Stimulated activated CD8-positive, alpha-beta memory T cell treated with anti-CD3 and anti-CD28 coated beads, Interleukin-2, amount 100 ng/mL, for 1 hour (primary cell): ENCODE measurements at places on chromosomes 16 and 17.

DNA sequence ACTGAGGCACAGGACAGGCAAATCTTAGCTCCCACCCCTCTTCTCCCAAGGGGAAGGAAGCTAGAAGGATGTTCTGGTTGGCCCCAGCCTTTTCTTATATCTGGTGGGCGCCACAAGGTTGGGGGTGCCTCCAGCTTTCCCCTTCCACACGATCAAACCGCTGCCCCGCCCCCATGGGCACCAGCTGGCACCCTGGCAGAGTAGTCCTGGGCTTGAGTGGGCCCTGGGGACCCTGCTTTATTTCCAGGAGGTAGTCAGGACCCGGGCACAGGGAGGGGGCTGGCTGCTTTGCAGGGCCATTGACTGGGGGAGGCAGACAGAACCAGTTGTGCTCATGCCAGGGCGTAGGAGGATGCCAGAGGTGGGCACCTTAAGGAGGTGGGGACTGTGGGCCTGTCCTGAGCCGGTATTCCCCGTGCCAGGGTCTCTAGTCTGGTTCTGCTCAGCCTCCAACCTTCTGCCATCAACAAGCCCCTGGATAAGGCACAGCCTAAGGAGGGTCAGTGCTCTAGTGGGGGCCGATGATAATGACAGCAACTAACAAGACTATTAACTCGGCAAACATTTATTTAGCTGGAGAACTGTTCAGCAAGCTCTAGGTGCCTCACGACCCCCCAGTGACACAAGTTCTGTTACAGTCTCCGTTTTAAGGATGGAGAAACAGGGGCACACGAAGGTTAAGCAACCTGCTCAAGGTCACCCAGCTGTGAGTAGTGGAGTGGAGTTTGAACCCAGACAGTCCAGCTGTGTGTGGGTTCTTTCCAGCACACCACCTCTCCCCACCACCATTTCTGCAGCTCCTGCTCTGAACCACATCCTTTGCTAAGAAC is 7.6 kb upstream of the PPP1R1B start:
- DNase-seq, result no peak

DNA sequence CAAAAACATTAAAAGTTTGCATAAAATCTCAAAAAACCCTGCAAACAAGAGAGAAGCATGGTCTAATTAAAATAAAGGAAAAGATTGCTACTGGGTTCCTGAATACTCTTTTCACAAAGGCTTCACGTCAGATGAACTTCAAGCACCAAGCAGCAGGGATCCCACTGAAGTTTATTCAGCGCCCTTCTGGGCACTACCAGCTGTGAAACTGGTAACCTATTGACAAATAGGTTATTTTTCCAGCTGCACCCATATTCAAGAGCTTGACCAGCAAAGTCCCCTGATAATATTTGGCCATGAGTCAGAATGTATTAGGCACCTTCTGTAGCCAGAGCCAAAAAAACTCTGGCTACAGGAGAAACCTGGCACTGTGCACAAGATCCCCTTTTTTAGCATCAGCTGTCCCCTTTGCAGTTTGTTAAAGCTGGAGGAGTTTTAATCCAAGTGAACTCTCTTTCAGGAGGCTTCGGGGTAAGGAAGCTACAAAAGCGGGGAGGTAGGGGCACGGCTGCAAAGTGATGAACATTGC is 60.3 kb downstream of the GRIN2A start:
- DNase-seq, result no peak

DNA sequence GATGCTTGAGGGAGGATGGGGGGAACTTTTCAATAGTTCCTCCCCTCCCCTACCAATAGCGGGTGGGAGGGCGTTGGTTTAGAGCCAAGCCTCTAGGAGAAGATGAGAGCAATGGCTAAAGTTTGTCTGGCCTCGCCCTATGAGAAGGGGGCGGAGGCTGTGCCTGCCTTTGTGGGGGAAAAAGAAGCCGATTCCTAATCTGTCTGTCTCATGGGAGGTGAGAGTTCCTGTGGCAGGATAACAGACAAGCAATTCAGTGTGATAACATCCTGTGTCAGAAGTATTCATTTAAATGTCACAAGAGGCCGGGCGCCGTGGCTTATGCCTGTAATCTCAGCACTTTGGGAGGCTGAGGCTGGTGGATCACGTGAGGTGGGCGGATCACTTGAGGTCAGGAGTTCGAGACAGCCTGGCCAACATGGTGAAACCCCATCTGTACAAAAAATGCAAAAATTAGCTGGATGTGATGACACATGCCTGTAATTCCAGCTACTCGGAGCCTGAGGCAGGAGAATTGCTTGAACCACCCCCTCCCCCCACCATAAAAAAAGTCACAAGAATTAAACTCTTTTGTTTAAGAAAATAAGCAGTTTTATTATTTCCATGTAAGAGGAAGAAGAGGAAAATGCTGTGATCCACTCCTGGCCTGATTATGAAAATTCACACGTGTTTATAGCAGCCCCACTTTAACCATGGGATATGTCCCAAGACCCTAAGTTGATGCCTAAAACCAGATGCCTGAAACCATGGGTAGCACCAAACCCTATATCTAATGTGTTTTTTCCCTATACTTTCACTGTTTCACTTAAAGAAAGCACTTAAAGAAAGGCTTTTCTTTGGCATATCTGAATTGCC is 1.7 kb downstream of the SLFN5 start:
- DNase-seq, result peak; percentile 65

GRCh38 chr17:55448681-55449080 is 27.0 kb upstream of the MMD start:
- DNase-seq, result no peak

- no peak for DNase-seq
Observed at GRCh38 chr16:82083710-82084353, 48.8 kb downstream of the HSD17B2 start.

- no peak for DNase-seq
Observed at GRCh38 chr17:79831265-79832217, 7.7 kb downstream of the CBX4 start.

DNA sequence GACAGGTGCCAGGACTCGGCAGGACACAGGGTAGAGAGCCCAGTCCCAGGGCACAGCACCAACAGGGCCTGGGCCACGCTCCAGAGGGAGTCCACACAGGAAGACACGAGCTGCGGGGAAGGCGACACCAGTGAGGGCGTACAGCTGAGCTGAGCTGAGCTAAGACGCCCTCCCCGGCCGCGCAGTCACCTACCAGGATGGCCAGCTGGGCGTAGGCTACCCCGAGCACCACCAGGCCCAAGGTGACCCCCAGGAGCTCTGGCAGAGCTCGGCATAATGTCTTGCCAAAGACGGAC is 42.6 kb downstream of the TSC2 start:
- no peak for DNase-seq

GRCh38 chr16:68396481-68396880 is 51.8 kb downstream of the SMPD3 start:
- DNase-seq, result peak; percentile 19

GRCh38 chr17:52228823-52229222 is 70.3 kb upstream of the CA10 start:
- no peak for DNase-seq
